NCI-H460 (cell line): ENCODE measurements at places on chromosomes 1 and 21.

DNA sequence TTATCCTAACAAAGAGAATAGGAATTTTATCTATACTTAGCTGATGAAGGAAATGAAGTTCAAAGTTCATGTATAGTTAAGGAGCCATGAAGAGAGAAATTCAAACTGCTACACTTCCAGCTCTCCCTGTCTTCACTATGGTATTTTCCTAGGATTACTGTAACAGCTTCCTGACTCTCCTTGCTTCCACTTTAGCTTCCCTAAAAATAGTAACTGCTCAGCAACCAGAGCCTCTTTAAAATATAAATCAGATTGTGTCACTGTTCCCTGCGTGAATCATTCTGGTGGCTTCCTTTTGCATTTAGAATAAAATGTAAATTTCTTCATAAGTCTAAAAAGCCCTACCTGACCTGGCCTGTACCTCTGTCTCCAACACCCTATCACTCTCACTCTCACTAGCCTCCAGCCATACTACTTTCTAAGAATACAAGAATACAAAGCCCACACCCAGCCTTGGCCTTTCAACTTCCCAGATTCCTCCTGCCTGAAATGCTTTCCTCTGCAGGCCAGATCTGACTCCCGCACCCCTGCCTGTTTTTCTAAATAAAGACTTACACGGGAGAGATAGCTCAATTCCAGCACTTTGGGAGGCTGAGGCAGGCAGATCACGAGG is 30.5 kb downstream of the OR10J1 start:
- no peak for DNase-seq

GRCh38 chr1:184940694-184941409 is 33.5 kb downstream of the NIBAN1 start:
- DNase-seq: no peak

- DNase-seq: no peak
These were observed 105.7 kb upstream of the KCNJ15 start for GRCh38 chr21:38151021-38151645.

DNA sequence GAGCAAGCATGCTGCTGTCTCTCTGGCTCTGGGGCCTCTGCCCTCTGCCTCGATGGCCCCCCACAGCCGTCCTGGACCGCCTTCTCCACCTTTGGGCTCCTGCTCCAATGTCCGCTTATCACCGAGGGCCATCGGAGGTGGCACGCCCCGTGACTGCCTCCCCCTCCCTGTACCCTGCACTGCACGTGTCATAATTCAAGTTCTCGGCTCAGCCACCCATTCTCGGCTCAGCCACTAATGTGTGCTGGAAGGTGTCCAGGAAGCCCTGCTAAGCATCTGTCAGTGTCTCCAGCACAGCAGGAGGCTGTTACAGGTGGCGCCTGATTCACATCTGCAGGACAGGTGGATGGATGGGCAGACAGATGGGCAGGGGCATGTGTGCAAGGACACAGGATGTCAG is 45.5 kb downstream of the TP73 start:
- DNase-seq: no peak

GRCh38 chr1:65359888-65360287 is 50.5 kb downstream of the DNAJC6 start:
- DNase-seq: no peak

GRCh38 chr21:38956521-38956855 is 150.8 kb downstream of the ETS2 start:
- DNase-seq: no peak

DNA sequence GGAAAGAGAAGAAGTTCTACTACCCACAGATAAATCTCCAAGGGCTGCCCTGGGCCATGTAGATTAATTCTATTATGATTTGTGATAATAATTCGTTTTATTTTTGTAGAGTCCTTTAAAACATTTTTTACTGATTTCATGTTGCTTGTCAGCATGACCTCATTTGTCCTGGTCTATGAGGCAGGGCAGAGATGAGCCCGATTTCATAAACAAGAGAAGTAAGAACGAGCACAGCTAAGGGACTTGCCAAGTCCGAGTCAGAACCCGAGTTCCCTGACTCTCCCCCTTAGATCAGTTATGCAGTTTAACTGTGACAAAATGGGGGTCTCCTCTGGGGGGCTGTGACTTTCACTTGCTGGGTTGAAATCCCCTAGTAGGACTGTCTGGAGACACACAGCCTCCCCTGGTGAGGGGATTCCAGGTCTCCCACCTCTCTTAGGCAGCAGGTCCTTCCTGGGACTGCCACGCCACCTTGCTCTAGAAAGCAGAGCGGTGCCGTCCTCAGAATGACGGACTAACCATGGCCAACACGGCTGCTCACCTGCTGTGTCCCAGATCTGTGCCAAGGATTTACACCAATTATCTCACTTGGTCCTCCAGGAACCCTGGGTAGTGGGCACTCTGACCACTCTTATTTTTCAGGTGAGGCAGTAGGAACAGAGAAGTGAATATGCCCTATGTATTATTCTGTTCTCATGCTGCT is 31.0 kb upstream of the SOX13 start:
- no peak for DNase-seq

DNA sequence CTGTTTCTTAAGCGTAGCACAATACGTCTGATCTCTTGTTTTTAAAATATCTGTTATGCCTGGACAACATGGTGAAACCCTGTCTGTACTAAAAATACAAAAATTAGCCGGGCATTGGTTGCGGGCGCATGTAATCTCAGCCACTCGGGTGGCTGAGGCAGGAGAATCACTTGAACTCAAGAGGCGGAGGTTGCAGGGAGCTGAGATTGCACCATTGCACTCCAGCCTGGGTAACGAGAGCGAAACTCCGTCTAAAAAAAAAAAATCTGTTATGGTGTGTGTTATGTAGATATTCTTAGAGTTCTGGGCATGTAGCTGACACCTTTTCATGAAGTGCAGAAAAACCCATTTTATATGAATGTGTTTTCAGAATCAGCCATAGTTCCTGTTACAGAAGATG is 38.2 kb downstream of the RABGAP1L start:
- no peak for DNase-seq

GRCh38 chr21:41684381-41685245 is 82.2 kb downstream of the RIPK4 start:
- peak; percentile 71 for DNase-seq

DNA sequence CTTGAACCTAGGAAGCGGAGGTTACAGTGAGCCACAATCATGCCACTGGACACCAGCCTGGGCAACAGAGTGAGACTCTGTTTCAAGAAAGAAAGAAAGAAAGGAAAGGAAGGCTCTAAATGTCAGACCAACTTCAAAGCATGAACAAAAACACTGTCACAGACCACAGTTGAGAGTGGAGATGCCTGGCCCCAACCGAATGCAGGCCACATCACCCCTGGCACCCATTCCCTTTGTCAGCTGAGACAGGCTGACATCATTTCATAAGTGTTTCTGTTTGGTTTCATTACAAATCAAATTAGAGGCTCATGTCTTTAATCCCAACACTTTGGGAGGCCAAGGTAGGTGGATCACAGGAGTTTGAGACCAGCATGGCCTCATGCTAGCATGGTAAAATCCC is 28.6 kb upstream of the NADK start:
- DNase-seq: no peak

GRCh38 chr1:116902723-116903383 is 6.9 kb upstream of the PTGFRN start:
- DNase-seq: no peak

DNA sequence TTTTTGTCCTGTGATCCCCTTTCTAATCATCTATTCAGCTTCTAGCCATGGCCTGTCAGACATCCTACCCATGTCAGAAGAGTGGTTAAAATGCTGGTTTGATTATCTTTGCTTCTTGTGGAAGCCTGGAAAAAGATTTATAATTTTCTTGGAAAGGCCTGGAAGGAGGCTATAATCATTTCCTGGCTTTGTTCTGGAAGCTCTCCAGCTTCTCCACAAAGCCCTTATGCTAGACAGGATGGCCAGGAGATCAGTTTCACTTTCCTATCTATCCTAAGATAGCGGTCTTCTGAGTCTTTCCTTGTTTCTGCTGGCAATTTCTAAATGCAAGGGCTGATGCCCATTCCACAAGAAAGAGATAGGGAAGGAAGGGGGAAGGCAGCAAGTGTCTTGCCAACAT is 90.9 kb upstream of the SLC44A3 start:
- DNase-seq: no peak

DNA sequence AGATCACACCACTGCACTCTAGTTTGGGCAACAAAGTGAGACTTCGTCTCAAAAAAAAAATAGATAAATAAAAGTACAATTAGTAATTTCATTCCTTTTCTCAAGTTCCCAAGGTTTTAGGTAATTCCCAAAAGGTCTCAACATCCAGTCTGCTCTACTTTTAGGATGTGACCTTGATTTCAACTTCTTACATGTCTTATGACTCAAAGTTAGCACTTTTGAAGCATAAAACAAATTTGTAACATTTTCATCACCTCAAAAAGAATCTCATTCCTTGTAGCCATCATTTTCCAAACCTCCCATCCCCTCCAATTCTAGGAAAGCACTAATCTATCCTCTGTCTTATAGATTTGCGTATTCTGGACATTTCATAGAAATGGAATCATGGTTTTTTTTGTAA is 32.2 kb downstream of the SNX27 start:
- DNase-seq: no peak

DNA sequence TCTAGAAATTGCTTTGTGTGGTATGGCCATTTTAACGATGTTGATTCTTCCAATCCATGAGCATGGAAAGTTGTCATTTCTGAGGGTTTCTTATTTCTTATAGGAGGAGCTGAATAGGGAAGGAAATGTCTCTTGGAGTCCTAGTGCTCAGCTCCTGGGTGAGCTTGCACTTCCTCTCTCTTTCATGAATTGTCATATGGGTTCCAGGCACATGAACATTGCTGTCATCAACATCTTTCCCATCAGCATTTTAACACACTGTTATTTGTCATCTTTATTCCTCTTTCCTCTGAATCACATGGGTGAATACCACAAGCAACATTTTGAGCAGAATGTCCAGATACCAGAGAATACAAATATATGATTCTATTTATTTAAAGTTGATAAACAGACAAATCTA is 23.4 kb downstream of the SLAMF6 start:
- no peak for DNase-seq

DNA sequence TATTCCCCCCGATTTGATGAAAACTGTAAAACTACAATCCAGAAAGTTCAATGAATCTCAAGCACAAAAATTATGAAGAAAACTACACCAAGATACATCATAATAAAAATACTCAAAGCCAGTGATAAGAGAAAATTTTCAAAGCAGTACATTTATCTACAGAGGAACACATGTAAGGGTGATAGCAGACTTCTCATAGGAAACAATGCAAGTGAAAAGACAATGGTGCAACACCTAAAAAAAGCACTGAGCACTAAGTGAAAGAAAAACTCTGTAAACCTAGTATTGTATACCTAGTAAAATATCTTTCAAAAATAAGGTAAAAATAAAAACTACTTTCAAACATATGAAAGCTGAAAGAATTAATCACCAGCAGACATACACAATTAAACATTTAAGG is 76.1 kb upstream of the IRF2BP2 start:
- DNase-seq: no peak

DNA sequence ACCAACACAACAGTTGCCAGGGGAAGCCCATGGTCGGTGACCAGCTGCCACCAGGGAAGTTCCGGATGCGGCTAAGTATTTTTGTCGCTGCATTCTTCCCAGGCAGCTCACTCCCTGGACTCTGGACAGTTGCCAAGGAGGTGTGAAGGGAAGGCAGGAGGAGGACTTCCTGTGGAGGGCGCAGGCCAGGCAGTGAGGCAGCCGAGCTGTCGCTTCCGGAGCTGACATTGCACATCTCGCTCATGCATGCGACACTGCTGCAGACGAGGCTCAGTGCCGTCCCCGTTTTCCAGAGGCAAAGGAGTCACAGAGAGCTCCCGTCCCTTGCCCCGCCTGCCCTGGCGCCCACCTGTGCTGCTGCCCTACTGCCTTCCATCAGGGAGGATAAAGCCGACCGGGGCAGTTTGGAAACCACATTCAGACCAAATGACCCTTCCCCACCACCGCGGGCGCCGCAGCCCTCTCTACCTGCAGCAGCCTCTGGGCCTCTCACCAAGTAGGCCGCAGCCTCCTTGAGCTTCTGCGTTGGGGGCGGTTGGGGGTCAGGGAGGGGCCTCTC is 81.4 kb downstream of the NENF start:
- DNase-seq: peak; percentile 37

- DNase-seq: no peak
These were observed 11.8 kb downstream of the MRPS6 start for GRCh38 chr21:34085129-34085528.

GRCh38 chr1:201017828-201018163 is 5.7 kb downstream of the KIF21B start:
- DNase-seq: no peak
